ENCODE measurements at places on chromosomes 2 and 18.

GRCh38 chr2:191320881-191321280, 75.7 kb downstream of the MYO1B start:
- no peak for DNase-seq

- DNase-seq = no peak
These were observed 68.2 kb downstream of the HS6ST1 start for GRCh38 chr2:128250229-128251025.

GRCh38 chr2:101559551-101559950, 84.6 kb upstream of the RFX8 start:
- DNase-seq = no peak

DNA sequence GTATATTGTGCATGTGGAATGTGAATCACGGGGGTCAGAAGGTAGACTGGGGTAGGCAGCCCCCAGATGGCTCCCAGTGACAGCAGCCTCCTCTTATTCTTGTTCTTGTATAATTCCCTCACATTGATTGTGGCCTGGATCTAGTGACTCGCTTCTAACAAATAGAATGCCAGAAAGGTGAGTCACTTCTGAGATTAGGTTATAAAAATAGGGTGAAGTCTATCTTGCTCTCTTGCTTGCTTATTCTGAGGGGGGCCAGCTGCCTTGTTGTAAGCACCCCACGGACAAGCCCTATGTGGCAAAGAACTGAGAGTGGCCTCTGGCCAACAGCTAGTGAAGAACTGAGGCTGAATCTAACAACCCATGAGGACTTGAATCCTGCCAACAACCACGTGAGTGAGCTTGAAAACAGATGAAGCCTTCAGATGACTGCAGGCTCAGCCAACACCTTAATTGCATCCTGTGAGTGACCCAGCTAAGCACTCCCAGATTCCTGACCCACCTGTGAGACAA, 15.6 kb upstream of the RMND5A start:
- no peak for DNase-seq

GRCh38 chr2:167750675-167751074, 496.7 kb downstream of the STK39 start:
- no peak for DNase-seq

DNA sequence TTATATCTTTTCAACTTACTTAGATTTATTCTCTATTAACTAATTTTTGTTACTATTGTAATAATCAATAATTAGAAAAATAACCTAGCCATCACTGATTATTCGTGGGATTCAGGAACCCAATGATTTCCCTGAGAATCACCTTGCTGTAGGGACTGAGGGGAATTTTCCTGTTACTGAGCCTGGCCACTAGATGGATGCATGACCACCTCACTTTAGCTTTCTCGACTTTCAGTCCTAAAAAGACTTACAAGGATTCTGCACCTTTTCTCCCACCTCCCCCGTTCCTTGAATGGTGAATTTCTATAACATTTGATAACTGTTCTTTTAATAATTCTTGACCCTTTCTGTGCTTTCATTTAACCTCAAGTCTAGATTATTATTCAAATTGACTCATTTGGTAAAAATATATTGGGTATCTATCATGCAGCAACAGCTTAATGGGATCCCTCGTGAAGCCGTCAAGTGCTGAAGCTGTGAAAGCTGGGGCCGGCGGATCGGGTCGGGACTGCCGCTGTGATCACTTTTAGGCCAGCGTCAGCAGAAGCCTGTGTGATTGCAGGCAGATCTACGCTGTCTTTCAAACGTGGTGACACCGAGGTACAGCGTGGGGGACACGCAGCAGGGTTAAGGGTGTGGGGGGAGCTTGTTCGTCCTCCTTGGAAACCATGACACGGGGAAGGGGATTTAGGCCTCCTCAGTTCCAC, 38.8 kb upstream of the TMEM18 start:
- no peak for DNase-seq

GRCh38 chr2:85536479-85536878, 2.5 kb upstream of the MAT2A start:
- no peak for DNase-seq
